ENCODE measurements at places on chromosomes 13 and 19.

DNA sequence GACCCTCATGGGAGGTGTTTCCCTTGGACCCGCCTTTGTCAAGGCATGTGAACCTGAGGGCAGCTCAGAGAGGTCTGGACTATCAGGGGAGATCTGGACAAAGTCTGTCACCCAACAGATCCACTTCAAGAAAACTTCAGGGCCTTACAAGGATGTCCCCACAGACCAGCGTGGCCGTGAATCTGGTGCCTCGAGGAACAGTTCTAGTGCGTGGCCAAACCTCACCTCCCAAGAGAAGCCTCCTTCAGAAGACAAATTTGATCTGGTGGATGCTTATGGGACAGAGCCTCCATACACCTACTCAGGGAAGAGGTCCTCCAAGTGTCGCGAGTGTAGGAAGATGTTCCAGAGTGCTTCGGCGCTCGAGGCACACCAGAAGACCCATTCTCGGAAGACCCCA is 11.5 kb downstream of the ZSCAN22 start:
- DNase-seq, result no peak

- DNase-seq, result no peak
Observed at GRCh38 chr19:56301886-56302620, 12.6 kb downstream of the ZSCAN5A start.

DNA sequence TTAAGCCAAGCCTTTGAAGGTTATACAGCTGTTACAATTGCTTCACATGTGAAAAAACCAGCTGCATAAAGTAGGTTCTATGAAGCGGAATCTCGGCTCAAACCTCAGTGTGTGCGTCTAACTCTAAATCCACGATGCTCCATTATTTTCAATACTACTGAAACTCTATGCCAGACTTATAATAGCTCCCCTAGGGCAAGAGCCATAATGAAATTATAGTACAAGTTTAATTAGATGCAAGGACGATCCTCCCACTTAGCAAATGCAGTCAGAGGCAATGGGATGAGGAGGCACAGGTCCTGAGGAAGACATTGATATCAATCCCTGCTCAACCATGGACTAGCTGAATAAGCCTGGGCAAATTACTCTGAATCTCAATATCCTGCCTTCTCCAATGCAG is 31.1 kb downstream of the SLC7A1 start:
- no peak for DNase-seq

DNA sequence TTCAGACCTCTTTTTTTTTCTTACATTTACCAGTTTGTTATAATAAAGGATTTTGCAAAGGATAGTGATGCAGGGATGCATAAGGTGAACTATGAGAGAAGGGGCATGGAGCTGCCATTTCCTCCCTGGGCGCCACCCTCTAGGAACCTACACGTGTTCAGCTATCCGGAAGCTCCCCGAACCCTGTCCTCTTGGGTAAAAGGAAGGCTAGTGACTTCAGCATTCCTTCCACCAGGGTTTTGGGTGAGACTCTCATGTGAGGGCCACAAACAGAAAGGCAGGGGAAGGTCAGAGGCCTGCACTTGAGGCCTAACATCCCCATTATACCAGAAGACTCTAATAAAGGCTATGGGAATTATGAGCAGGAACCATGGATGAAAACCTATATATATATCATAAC is 57.3 kb downstream of the IFT88 start:
- no peak for DNase-seq

DNA sequence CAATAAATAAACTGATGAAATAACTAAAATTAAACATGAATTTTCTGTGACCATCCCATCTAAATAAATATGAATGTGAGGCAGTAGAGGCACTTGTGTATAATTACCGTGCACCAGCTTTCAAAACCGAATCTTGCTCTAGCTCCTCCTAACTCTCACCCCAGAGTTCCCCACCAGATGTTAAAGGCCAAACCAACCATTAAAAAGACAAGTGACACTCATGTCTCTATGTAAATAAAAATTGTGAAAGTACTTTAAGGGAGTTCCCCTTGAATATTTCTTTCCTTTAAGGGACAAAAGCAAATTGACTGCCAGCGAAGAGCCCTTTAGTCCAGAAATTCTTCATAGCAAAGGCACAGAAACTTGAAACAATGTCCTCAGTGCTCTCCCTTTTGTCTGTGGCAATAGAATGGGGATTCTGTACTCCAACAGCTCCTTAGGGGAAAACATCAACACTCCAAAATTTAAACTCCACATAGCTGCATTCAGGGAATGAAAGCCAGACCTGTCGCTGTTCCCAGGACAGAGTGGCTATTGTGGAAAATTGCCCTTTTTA is 101.7 kb upstream of the SOX21 start:
- DNase-seq, result no peak

GRCh38 chr19:12689581-12690216 is 1.9 kb downstream of the GNG14 start:
- DNase-seq, result no peak

GRCh38 chr19:32580901-32581704 is at the start of gene PDCD5:
Gene PDCD5, plus strand, starts transcription at chr19:32581190. Its CDS starts 72 bp downstream, at chr19:32581262.
- DNase-seq, result peak; percentile 99

GRCh38 chr13:59641817-59642216 is 521.9 kb downstream of the DIAPH3 start:
- DNase-seq, result no peak

DNA sequence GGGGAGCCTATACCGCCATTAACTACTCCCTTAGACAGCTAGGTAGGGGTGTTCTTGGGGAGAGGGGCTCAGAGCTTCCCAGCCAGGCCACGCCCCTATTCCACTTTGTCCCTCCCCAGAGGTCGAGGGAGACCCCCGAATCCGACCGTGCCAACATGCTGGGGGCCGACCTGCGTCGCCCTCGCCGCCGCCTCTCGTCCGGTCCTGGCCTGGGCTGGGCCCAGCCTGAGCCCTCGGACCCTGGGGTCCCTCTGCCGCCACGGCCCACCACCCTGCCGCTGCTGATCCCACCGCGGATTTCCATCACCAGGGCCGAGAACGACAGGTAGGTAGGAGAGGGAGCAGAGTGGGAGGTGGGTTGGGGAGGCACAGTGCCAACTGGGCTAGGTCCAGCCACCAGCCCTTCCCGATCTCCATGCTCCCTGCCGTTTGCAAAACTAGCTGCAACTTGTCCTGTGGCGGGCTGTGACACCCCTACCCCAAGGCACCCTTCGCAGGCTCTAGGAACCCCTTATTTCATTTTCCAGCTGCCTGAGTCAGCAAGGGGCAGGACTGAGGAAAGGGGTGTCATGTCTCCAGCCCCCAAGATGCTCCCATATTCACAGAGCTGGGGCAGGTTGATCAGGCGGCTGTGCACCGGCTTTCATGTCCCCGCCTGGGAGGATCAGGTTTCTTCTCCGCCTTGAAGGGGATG is 2.6 kb upstream of the PDE4A start:
- DNase-seq, result no peak

DNA sequence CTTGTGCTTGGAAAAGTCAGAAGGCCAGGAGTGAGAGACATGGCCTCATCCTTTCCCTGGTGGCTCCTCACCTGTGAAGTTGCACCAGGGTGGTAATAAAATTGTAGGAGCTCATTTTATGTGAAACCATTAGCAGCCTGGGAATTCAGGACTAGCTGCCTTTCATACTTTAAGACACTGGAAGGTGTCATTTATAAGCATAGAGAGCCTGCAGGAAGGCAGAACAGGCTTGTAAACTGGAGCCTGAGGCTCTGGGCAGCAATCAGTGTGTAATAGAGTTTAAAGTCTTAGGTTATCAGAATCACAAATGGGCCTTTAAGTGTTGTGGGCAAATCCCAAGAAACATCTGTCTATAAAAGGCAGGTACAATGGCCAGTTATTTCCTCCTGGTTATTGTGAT is 127.2 kb downstream of the TM9SF2 start:
- no peak for DNase-seq

DNA sequence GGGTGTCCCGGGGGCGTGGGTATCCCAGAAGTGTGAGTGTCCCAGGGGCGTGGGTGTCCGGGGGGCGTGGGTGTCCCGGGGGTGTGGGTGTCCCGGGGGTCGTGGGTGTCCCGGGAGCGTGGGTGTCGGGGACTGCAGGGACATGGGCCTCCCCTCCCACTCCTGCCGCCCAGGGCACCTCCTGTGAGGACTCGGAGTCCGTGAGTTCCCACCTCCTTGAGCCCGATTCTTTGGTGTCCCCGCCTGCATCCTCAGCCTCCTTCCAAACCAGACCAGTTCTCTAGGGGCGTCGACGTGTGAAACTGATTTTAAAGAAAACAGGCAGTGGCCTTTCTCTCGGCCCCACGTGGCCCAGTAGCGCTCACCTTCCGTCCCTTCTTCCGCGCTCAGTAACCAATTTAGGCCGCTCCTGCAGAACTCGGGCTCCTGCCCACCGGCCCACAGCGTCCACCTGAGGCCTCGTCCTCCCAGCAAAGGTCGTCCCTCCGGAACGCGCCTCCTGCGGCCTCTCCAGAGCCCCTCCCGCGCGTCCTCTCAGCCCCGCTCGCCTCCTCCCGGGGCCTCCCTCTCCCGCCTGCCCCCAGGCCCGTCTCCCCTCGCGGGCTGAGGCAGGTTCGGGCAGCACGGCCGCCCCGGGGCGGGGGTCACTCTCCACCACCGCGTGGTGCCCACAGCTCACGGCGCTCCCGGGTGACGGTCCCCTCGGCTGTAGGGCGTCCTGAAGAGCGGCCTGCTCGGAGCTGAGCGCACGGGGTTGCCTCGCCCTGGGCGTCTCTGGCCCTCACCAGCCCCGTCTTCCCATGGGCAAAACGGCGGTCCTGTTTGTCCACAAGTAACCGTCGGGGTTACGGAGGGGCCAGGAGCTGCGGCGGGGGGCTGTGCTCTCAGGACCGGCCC is 3.8 kb downstream of the F7 start:
- no peak for DNase-seq

DNA sequence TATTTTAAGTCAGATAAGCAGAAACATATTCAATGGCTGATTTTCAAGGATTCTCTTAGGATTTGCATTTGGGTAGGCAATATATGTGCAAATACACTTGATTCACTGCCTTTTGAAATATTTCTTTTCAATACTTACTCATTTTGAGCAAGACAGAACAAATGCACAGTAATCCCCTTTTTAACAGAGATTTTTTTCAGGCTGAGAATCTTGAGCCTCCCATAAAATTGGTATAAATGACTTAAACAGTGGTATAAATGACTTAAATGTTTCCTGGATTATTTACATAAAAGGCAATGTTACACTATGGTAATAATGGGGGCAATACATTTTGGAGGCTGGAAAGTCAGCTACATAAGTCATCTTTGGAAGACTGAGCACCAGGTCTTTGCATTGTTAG is 389.0 kb downstream of the OLFM4 start:
- no peak for DNase-seq

- no peak for DNase-seq
Observed at GRCh38 chr13:97306645-97307044, 84.5 kb downstream of the MBNL2 start.

DNA sequence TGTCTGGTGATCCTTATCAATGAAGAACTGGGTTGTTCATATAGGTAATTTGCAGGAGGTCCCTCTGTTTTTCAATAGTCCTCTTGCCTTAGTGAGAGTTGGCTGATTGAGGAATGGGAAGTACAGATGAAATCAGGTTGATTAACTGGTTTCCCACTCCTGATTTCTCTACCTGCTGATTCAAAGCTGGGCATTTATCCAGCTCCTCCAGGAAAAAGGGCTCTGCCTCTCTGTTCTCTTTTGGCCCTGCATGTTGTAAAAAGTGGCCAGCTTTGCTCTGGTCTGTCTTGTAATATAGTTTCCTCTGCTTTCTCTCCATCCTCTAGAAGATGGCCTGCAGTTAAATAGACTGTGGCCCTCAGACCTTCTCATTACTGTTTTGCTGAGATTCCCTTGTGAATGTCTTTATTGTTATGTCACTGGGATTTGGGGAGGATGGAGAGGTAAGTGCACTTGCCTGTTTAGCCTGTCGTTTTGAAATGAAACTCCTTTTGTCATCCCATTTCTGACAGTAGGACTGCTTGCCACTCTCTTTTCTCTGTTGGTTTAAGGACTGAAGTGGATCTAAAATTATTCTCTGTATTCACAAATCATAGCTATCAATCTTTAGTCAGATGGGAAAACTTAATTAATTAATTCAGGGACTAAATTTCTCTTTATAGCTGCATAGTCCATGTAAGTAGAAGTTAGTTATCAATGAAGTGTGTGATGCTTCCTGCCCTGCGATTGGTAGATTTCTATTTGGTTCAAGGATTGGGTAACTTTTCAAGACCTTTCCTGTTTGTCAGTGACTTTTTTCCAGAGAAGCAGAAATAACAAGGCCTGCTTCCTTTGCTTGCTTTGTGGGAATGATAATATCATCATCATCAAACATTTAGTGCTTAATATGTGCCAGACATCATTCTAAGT is 28.5 kb downstream of the GARRE1 start:
- no peak for DNase-seq

GRCh38 chr13:48220981-48221685 is 11.9 kb upstream of the ITM2B start:
- peak; percentile 52 for DNase-seq

DNA sequence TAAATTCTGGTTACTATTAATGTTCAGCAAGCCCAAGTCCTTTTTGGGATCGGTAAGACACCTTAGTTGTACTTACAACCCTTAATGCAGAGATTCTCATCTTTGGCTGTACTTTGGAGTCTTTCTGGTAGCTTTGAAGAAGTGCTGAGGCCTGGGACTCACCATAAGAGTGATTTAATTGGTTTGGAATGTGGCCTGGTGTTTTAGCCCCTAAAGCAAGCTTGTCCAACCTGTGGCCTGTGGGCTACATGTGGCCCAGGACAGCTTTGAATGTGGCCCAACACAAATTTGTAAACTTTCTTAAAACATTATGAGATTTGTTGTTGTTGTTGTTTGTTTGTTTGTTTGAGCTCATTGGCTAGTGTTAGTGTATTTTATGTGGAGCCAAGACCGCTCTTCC is 215.3 kb downstream of the ZIC5 start:
- DNase-seq, result no peak

- peak; percentile 11 for DNase-seq
Observed at GRCh38 chr19:36488846-36489117, 579 bp downstream of the ZNF566 start.

GRCh38 chr13:67771106-67771505 is 541.0 kb upstream of the PCDH9 start:
- DNase-seq, result no peak

GRCh38 chr19:11737964-11738745 is 591 bp downstream of the ZNF823 start:
- DNase-seq, result peak; percentile 56

- DNase-seq, result no peak
Observed at GRCh38 chr13:114071410-114071809, 61.0 kb downstream of the RASA3 start.

- DNase-seq, result no peak
Observed at GRCh38 chr19:36142496-36142895, 2.6 kb downstream of the CAPNS1 start.

DNA sequence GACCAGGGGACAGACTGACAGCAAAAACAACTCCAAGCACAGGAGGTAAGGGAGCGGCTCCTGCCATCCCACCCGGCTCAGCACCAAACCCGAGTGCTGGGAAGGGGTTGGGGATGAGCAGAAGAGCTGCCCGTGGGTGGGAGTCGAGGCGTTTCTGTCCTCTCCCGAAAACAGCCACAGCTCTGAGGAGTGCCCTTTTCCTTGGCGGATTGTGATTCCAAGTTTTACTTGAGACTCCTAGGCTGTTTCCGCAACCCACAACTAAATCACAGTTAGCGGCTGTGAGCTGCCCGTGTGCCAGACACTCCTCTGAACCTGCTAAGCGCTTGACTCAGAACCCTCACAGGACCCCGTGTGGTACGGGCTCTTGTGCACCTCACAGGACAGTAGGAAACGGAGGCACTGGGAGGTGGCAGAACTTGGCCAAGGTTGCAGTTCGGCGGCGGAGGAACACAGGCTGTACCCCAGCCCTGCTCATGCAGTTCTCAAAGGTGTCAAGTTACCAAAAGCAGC is 21.4 kb downstream of the CFAP97D2 start:
- no peak for DNase-seq

Data from suppressor macrophage treated with lipopolysaccharide for 1 hour (primary cell).